A172 (cell line): ENCODE measurements at places on chromosomes 4 and X. TPM values are rescaled to one million over a fixed set of nuclear protein-coding genes. Genes with fewer than 3 reads are reported as not detected.
A peak's percentile ranks its signal among the peaks of the same experiment; 100 is the strongest.

DNA sequence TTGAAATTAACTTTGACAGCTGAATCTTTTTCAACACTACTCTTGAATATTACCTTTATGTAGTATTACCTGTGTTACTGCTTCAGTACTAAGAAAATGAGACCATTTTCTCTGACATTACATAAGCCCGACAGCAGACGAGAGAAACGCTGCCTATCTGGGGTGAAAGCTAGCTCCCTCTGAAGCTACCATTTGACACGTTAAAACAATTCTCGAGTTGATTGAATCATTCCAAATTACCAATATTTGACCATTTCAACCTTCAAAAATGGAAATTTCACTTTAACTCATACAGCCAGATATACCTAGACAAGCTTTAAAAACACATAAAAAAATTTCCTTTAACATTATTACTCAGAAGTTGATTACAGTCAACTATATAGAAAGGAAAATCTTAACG lies 836 bp downstream of the GPM6A start:
- DNase-seq: no peak

CDS1 gene
- total RNA-seq: 3.0 and 3.2 TPM in 2 replicates

GRCh38 chr4:71187404-71188155 lies 151.2 kb upstream of the SLC4A4 start:
- DNase-seq: no peak

GRCh38 chrX:8390771-8391170 lies 73.9 kb upstream of the VCX3B start:
- no peak for DNase-seq

H2BW2 gene
- not detected in 2 replicates for total RNA-seq

- no peak for DNase-seq
Observed at GRCh38 chr4:139935911-139936310, 218.1 kb downstream of the MAML3 start.

- peak; percentile 56 for DNase-seq
Observed at GRCh38 chr4:41413670-41414411, 124.1 kb upstream of the LIMCH1 start.

PLRG1 gene
- total RNA-seq: 71.5 and 71.6 TPM in 2 replicates

DRP2 gene
- total RNA-seq: 0.05 and 0.10 TPM in 2 replicates

SLC25A43 gene
- 13.2 and 14.9 TPM in 2 replicates for total RNA-seq

GRCh38 chr4:171814545-171814944 lies 1.3 kb downstream of the GALNTL6 start:
- no peak for DNase-seq

ERVMER34-1 gene
- not detected in 2 replicates for total RNA-seq

ACE2 gene
- not detected in 2 replicates for total RNA-seq

DNA sequence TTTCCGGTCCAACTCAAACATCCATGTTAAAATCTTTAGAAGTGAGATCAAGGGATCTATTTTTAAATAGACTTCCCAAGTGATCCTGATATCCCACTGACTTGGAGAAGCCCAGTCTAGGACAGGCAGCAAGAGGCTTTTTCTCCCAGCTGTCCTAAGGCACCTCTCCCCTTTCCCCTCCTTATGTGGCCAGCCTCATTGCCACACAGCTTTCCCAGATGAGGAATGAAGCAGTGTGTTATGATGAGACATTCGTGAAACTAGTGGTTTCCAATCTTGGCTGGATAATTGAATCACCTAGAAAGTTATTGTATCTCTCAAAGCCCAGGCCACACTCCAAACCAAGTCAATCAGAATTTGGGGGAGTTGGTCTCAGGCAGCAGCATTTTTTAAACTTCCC lies 16.8 kb upstream of the HSD17B13 start:
- DNase-seq: no peak

DNA sequence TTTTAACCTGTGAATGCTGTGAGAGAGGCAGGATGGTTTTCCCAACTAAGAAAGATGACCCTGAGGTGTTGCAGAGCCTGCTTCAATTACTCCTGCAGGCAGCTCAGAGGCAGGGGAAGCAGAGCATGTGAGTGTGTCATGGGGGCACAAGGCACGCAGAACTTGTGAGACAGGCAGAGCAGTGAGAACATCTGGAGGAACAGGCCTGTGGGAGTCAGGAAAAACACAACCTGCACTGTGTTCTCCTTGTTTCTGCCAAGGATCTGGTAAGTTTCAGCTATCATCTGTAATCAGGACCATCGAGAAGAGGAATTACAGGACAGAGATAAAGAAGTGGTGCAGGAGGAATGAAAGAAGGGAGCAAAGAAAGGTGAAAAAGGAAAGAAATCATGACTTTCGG lies 741.8 kb upstream of the INTU start:
- no peak for DNase-seq

DNA sequence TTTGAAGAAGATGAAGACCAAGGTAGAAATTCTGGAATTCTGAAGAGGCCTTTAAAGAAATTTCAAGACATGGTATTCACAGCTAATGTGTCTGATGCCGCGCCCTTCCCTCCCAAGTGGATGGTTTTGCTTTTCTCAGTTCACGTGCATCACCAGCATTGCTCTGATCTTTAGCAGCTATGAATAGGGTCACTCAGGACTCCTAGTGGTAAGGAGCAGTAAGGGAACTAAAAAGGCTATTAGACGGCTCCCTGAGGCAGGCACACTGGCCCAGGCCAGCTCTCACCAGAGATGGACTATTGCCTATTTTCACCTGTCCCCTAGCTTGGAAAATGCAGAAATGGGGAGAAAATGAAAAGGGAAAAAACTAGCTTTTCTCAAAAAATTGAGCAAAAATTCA lies 447.5 kb upstream of the RASGEF1B start:
- DNase-seq: peak; percentile 4
